ENCODE measurements at places on chromosomes 7 and 10.

DNA sequence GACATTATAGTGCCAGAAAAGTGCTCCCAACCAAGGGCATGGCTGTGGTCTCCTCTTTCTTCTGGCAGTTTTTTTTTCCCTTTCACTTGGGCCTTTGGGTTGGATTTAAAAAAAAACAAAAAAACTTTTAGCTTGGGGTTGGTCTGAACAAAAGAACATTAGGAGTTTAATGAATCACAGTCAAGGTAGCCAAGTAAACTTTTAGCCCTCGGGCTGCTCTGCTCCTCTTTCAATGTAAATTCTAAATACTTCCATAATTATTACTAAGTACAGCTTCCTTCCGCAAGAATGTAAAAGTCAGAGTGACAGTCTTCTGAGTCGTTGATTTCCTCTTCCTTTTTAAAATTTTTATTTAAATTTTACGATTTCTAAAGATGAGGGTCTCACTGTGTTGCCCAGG lies 79.2 kb downstream of the NRF1 start:
- no peak for DNase-seq

- DNase-seq: no peak
Measured at GRCh38 chr7:1290679-1291356, 58.1 kb downstream of the UNCX start.

- no peak for DNase-seq
Measured at GRCh38 chr7:67453580-67454380, 457.1 kb downstream of the TYW1 start.

DNA sequence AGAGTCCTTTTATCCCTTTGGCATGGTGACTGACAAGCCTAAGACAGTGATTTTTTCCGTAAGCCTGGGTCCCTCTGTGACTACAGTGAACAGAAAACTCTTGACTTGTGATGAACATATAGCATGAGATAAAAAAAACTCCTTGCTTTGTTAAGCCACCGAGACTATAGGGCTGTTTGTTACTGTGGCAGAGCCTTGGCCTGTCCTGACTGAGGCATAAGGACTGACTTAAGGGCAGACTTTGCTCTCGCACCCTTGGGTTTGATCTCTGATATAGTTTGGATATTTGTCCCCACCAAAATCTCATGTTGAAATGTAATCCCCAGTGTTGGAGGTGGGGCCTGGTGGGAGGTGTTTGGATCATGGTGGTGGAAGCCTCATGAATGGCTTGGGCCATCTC lies 316.4 kb upstream of the C7orf33 start:
- DNase-seq: no peak

All from GOT3 (cell line).